Stimulated activated CD4-positive, alpha-beta T cell treated with anti-CD3 and anti-CD28 coated beads, Interleukin-1b, Interleukin-23, amount 100 ng/mL, for 1 hour (primary cell): ENCODE measurements at places on chromosomes 7 and 10.

DNA sequence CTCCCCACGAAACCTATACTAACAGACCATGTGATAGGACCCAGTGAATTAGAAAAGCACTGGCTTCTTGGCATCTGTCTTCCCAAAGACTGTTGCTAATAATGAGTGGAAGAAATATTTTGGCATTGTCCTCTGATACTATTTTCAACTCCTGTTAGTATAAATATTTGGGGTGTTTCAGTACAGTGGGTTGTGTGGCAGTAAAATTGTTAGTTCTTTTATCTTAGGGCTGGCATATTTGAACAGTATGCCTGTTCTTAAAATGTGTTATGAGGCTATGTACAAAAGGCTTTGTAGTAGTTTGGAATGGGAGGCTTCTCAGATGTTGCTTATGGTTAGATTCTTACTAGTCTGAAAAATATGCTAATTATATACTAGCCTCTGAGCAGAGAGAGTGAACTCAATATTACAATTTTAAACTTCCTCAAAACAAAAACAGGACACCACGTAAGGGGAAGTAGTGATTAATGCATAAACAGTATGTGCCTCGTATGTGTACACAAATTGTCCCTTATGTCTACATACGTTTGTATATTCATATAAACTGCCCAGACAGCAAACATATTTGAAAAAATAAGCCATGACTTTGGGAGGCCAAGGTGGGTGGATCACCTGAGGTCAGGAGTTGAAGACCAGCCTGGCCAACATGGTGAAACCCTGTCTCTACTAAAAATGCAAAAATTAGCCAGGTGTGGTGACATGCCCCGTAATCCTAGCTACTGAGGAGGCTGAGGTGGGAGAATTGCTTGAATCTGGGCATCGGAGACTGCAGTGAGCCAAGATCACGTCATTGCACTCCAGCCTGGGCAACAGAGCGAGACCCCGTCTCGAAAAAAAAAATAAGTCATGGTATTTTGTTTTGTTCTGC lies 115.4 kb downstream of the ARID5B start:
- no peak for DNase-seq

DNA sequence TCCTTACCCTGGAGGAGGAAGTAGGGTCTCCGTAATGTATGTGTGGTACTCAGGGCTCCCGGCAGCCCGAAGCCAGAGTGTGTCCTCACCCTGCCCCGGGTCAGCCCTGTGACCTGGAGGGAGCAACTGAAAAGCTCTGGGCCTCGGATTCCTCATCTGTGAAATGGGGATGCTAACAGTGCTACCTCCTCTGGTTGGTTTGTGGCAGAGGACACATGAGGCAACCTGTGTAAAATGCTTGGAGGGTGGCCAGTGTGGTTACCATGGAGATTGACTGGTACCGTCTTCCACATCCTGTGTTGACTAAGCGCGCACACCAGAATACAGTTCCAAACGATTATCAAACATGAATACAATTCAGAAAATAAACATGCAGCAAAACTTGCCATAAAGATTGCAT lies 163.8 kb upstream of the KLF6 start:
- peak; percentile 21 for DNase-seq

- DNase-seq: no peak
These were observed 134.1 kb downstream of the TEX36 start for GRCh38 chr10:125548878-125549277.

DNA sequence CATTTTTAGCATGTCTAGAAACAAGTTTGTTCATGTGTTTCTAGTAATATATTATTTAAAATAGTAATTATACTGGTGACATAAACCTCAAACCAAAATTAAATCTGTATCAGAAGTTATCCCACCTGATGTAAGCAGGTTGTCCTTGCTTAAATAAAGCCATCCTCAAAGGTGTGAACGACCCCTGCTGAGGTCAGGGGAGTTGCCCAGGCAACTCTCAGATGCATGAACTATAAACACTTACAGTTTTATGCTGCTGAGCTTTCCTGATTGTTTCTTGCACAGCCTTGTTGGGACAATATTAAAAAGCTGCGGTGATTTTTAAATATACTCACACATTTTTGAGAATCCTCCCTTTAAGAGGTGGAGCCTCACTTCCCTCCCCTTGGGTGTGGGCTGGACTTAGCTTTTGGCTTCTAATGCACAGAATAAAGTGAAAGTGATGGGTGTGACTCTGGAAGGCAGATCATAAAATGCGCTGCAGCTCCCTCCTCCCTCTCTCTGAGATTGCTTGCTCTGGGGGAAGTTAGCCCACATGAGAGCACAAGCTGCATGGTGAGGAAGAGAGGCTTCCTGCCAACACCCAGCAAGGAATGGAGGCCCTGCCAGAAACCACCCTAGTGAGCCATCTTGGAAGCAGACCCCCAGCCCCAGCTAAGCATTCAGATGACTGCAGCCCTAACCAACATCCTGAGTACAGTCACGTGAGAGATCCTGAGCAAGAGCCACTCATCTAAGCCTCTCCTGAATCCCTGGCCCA lies 152.7 kb downstream of the SKIDA1 start:
- no peak for DNase-seq

DNA sequence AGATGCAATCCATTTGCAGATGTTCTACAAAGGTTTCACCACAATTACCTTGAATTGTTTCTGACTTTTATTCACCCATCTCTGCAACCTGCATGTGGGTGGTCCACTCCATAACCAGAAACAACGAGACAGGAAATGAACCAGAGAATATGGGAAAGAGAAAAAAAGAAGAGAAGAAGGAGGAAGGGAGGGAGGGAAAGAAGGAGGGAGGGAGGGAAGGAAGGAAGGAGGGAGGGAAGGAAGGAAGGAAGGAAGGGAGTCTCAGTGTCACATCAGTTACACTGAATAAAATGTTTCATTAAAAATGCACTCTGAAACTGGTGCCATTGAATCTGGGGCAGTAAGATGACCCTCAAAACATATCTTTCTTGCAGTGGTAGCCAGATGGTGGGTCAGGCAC lies 301.3 kb upstream of the MGMT start:
- no peak for DNase-seq

GRCh38 chr7:75054744-75055143 lies 18.9 kb downstream of the RCC1L start:
- DNase-seq: no peak

DNA sequence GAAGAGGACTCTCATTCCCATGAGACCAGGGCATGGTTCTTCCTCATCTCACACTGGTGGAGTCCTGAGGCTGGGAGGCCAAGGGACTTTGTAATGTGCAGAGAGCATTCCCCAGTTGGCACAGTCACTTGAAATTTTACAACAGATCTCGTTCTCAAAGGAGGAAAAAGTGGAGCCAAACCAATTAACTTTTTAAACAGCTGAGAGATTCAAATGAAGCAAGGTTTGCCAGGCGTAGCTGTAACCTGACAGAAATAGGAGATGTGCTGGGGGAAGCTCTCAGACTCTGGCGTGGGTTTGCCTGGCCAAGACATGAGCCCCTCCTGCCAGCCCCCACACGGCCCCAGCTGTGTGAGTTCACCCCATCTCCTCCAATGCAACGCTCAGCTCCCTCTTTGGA lies 12.0 kb upstream of the CPXM2 start:
- DNase-seq: no peak

DNA sequence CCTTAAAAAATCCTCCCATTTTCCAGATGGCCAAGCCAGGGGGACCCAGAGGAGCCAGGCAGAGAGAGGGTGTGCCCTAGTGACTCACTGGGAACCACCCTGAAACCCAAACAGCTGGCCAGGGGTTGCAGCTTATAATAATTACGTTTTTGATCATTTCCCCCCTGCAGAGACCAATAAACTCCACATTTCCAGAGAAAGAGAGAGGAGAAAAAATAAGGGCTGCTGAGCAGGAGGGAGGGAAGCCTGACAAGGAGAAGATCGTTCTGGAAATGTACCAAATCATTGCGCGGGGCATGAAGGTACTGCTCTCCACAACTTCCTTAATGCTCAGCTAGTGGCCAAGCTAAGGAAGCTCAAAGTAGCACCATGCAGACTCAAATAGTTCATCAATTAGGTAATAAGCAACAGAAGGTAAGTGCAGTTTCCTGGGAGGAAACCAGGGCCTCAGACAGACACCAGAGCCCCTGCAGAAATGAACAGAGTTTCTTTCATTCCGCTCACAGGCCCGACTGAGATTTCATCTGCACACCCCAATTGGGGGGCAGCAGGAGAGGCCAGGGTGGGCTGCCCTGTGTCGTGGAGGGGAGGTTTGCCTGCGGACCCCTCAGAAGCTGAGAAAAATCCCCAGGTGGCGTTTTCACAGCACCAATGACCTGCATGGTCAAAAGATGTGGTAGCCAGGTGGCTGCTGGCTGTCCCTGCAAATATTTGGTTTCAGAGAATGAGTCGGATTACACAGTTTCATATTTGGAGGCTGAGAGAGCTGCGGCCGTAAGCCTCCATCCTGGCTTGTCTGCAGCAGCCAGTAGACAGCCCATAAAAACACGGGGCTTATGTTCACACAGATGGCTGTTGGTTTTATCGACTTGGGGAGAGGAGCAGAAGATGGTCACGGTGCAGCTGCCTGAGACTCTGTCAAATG lies 153.2 kb upstream of the LYZL2 start:
- no peak for DNase-seq

GRCh38 chr10:60384708-60385398 lies 4.8 kb downstream of the ANK3 start:
- DNase-seq: no peak

DNA sequence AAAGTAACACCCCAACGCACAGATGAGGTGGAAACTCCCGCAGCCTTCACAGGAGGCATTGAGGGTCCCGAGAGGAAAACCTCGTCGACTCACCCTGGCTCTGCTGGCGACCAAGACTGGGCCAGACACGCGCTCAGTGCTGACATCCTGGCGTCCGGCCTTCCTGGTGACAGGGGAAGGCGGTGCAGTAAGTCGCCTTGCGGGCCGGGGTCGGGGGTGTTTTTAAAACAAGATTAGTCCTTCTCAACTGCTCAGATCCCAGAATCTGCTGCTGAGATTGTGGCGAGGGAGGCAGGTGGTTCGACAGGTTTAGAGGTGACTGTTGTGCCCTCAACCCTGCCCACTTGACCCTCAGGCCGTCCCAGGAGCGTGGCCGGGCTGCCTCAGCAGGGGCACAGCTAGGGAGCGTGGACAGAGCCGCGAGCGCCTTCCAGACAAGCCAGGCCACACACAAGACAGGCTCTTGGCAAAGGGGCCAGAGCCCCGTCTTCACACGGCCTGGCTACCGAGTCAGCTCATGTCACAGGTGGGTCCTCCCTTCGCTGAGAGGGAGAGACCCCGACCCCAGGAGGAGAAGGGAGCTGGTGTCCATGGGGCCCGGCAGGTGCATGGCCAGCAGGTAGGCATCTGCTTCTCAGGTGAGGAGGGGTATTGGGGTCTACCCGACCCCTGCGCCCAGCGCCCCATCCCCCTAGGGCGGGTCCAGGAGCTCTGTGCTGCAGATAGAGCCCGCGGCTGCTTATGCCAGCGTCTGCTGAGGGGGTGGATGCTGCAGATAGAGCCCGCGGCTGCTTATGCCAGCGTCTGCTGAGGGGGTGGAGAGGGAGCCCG lies 81.6 kb downstream of the DNAJB6 start:
- DNase-seq: no peak

GRCh38 chr7:82167558-82168314 lies 275.8 kb downstream of the CACNA2D1 start:
- DNase-seq: no peak

GRCh38 chr7:87960239-87960638 lies 26.2 kb downstream of the ADAM22 start:
- DNase-seq: no peak

DNA sequence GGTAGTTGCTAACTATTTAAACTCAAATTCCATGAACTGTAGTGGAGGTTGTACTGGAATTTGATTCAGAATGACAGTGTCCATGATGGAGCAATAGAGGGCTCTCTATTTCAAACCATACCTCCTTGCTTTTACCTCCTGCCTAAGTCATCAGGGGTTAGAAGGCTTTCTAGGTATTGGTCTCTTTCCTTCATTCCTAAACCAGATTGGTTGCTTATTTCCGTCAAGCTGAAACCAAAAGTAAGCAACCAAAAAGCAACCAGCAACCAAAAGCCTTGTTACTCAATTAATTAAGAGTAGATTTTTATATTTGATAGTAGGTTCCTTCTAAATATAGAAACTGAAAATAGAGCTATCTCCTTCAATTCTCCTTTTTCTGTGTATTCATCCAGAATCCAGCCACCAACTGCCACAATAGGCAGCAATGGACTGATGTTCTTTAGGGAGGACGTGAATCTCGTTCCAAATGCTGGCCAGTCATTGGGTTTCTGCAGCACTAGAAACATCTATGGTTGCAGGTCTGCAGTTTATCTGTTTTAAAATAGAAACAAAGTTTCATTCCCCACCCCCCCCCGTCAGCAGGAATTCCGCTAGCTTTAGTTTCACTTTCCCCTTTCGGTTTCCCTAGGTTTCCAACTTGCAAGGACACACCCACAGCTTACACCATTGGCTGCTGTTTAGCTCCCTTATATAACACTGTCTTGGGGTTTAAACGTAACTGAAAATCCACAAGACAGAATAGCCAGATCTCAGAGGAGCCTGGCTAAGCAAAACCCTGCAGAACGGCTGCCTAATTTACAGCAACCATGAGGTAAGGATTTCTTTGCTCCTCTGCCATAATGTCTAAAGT lies at the start of gene IFIT1:
Gene IFIT1, plus strand, starts transcription at position 717 of the 850 bp plus-strand sequence. Its CDS starts 90 bp downstream, at position 807.
- no peak for DNase-seq

GRCh38 chr10:86635402-86635801 lies 18.9 kb upstream of the OPN4 start:
- DNase-seq: no peak

DNA sequence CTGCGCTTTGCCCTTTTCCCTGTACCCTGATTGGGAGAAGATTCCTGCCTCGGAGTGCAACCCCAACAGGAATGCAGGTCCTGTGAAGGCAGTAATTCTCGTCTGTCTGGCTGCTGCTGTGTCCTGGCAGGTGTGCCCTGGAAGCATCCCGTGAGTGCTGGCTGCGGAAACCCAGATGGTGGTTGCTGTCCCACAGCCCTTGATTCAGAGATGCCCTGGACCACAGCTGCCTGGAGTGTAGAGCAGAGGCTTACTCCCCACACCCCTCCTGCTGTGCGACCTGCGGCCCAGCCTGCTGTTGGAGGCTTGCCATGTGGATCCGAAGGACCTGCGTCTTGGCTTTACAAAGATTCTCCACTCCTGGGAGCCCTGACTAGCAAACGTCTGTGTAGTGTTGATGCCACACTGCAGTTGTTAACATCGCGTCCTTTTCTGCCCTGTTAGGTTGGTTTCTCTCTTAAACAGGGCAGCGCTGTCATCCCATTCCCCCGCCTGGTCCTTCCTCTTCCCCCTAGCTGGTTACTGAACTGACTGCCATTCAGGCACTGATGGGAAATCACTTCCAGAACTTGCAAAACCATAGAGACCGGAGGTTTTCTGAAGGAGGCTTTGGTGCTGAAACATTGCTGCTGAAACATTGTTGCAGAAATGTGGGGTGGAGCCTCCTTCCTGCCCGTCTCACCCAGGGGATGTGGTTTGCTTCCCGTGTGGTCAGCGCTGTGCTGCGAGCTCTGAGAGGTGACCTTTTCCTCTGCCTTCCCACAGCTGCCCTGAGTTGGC lies 53.3 kb downstream of the DNAJB6 start:
- DNase-seq: no peak
